ENCODE measurements at places on chromosomes 2 and 18. TPM values are rescaled to one million over a fixed set of nuclear protein-coding genes. Genes with fewer than 3 reads are reported as not detected.

GRCh38 chr2:7694076-7694985, 777.1 kb downstream of the RNF144A start:
- no peak for DNase-seq
- no peak overlapping the region for H3K27ac ChIP-seq
- H3K4me3 ChIP-seq: no peak overlapping the region
- H3K4me1 ChIP-seq: no peaks in the 10 kb centered on the region

GRCh38 chr2:221731432-221732145, 159.5 kb upstream of the EPHA4 start:
- H3K4me3 ChIP-seq: no peak overlapping the region
- no peaks in the 10 kb centered on the region for H3K36me3 ChIP-seq
- H3K27me3 ChIP-seq: no peaks in the 10 kb centered on the region
- no peak overlapping the region for H3K27ac ChIP-seq

DNA sequence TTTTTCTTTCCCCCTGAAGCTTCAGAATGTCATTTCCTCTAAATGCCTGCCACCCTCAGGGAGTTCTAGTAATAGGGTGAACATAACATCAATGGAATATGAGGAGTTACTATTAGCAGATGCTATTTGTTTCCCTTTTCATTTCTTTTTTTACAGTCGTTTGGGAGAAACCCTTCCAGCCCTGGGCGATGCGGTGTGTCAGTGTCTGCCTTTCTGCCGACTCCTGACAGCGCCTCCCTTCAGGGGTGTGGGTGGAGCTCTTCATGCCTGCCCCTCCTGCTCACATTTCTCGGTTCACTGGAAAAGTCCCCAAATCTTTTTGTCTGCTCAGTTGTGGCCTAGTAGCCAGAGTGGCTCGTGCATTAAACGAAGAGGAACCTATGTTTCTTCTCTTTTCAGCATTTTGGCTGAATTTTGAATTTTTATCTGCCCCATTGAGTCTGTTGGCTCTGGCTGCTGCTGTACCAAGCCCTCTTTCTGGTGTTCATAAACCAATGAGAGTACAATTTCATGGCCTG, 72.3 kb downstream of the FMNL2 start:
- peaks cover 4% of the 10 kb centered on the region for H3K4me1 ChIP-seq
- peak overlapping the region; percentile 63 for H3K27ac ChIP-seq
- no peak for DNase-seq
- H3K4me3 ChIP-seq: no peak overlapping the region
- H3K36me3 ChIP-seq: no peaks in the 10 kb centered on the region

- no peaks in the 10 kb centered on the region for H3K4me1 ChIP-seq
- DNase-seq: no peak
- no peak overlapping the region for H3K4me3 ChIP-seq
- H3K27me3 ChIP-seq: no peaks in the 10 kb centered on the region
- no peak overlapping the region for H3K27ac ChIP-seq
Measured at GRCh38 chr18:79847606-79848293, 50.0 kb downstream of the KCNG2 start.

GRCh38 chr2:109195193-109196045, 66.4 kb downstream of the SH3RF3 start:
- no peaks in the 10 kb centered on the region for H3K27me3 ChIP-seq
- no peak overlapping the region for H3K27ac ChIP-seq
- DNase-seq: no peak
- no peak overlapping the region for H3K4me3 ChIP-seq

DNA sequence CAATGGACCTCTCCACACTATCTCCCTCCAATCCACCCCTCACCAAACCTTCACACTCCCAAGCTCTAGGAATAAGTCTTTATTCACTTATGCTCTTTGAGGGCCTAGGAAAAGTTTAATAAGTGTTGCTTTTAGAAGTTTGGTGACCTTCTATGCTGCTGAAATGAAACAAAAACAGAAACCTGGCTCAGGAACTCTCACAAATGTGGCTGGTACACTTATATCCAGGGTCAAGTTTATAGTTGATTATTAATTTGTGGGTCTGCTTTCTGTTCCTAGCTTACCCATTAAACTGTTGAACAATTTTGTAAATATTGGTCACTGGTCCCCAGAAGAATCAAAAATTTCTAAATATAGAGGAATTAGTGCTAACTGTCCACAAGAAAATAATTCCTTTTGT, 14.2 kb upstream of the ANKRD44 start:
- H3K4me1 ChIP-seq: peaks cover 22% of the 10 kb centered on the region
- no peak overlapping the region for H3K27ac ChIP-seq
- H3K4me3 ChIP-seq: no peak overlapping the region
- no peak for DNase-seq

DNA sequence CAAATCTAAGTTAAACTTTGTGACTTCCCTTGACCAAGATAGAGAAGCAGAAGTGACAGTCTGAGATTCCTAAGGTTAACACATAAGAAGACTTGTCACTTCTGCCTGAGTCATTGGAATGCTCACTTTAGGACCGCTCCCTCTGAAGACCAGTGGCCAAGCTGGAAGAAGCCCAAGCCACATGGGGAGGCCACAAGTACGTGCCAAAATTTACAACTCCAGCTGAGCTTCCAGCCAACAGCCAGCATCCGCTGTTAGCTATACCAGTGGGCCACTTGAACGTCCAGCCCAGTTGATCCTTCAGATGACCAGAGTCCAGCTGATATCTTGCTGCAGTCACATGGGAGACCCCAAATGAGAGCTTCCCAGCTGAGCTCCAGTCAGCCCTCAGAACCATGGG, 18.1 kb upstream of the ANTXR1 start:
- H3K27ac ChIP-seq: no peak overlapping the region
- peaks cover 2% of the 10 kb centered on the region for H3K27me3 ChIP-seq
- no peak overlapping the region for H3K4me3 ChIP-seq
- DNase-seq: no peak
- H3K36me3 ChIP-seq: no peaks in the 10 kb centered on the region

DNA sequence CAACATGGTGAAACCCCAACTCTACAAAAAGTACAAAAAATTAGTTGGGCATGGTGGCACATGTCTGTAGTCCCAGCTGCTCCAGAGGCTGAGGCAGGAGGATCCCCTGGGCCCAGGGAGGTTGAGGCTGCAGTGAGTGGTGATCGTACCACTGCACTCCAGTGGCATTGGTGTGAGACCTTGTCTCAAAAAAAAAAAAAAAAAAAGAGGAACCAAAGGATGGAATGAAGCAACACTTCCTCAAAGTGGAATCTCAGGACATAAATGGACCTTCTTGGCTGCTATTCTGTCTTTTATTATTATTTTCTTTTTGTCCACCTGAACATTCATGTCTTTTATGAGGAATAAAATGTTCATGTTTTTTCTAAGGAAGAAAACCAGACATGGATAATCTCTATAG, 13.7 kb downstream of the GEMIN6 start:
- DNase-seq: no peak
- H3K4me3 ChIP-seq: no peak overlapping the region
- no peak overlapping the region for H3K27ac ChIP-seq
- H3K36me3 ChIP-seq: no peaks in the 10 kb centered on the region
- H3K27me3 ChIP-seq: no peaks in the 10 kb centered on the region
- no peaks in the 10 kb centered on the region for H3K4me1 ChIP-seq

- H3K4me3 ChIP-seq: no peak overlapping the region
- H3K27ac ChIP-seq: no peak overlapping the region
- no peak for DNase-seq
Measured at GRCh38 chr18:58302811-58303210, 258.8 kb downstream of the NEDD4L start.

DNA sequence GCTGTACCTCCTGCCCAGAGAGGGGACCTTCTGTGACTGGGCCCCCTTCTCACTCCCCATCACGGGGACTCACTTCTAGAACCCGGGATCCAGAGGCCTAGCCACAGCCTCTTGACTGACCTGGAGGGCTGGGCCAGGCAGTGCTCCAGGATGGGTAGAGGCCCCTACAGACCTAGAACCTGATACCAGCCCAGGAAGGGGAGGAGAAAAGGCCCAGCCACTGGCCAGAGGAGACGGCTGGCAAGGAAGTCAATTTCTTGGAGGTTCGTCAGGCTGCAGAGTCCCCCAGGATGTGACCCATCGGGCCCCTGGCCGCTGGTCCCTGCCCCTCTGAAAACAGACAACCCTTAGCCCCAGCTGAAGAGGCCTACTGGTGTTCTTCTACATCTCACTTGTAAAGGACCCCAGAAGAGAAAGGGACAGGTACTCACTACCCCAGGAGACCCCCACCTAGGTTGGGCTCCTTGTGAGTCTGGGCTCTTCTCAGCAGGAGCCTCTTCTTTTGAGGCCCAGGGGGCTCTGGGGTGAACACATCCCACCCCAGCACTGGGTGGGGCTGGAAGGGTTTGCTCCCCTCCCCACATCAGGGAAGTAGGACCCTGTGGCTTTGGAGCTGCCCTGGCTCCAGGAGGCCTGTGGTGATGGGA, 86.0 kb downstream of the STPG4 start:
- no peak for DNase-seq
- H3K4me3 ChIP-seq: no peak overlapping the region
- H3K27ac ChIP-seq: peak overlapping the region; percentile 12
- H3K36me3 ChIP-seq: peaks cover 95% of the 10 kb centered on the region
- H3K4me1 ChIP-seq: peaks cover 7% of the 10 kb centered on the region

- no peak overlapping the region for H3K4me3 ChIP-seq
- H3K27ac ChIP-seq: no peak overlapping the region
- H3K4me1 ChIP-seq: no peaks in the 10 kb centered on the region
- DNase-seq: no peak
- no peaks in the 10 kb centered on the region for H3K27me3 ChIP-seq
- H3K36me3 ChIP-seq: no peaks in the 10 kb centered on the region
Measured at GRCh38 chr18:48533340-48534070, 5.3 kb upstream of the CTIF start.

- no peak overlapping the region for H3K27ac ChIP-seq
- no peak overlapping the region for H3K4me3 ChIP-seq
- DNase-seq: no peak
- no peaks in the 10 kb centered on the region for H3K36me3 ChIP-seq
Measured at GRCh38 chr2:173851141-173851641, 114.0 kb downstream of the SP3 start.

DNA sequence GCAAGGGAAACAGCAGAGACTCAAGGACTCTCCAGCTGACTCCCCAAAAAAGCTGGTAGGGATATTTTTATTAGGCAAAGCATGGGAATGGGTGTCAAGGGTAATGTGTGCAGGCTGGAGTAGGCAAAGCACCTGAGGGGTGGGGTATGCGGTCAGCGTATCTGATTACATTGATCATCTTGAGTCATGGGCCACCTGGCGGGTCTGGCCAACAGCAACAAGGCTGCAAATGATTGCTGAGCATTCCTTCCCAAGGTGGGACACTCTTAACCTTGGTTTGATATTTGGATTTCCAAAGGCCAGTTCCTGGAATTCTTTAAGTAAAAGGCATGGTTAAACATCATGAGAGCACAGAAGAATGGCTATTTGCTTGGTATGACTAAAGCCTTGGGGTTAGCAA, 32.6 kb upstream of the CCBE1 start:
- H3K4me3 ChIP-seq: no peak overlapping the region
- H3K27ac ChIP-seq: no peak overlapping the region
- H3K27me3 ChIP-seq: no peaks in the 10 kb centered on the region
- H3K36me3 ChIP-seq: no peaks in the 10 kb centered on the region

- no peak for DNase-seq
- no peaks in the 10 kb centered on the region for H3K27me3 ChIP-seq
- no peak overlapping the region for H3K27ac ChIP-seq
- H3K36me3 ChIP-seq: no peaks in the 10 kb centered on the region
- no peak overlapping the region for H3K4me3 ChIP-seq
- no peaks in the 10 kb centered on the region for H3K4me1 ChIP-seq
Measured at GRCh38 chr2:149075105-149075504, 36.6 kb downstream of the LYPD6B start.

- H3K27me3 ChIP-seq: no peaks in the 10 kb centered on the region
- H3K27ac ChIP-seq: no peak overlapping the region
- no peaks in the 10 kb centered on the region for H3K4me1 ChIP-seq
- DNase-seq: no peak
- H3K4me3 ChIP-seq: no peak overlapping the region
Measured at GRCh38 chr2:85017411-85018048, 46.6 kb downstream of the KCMF1 start.

GRCh38 chr2:126399001-126399400, 257.0 kb upstream of the GYPC start:
- no peak overlapping the region for H3K4me3 ChIP-seq
- DNase-seq: no peak
- no peak overlapping the region for H3K27ac ChIP-seq
- H3K36me3 ChIP-seq: no peaks in the 10 kb centered on the region
- H3K27me3 ChIP-seq: no peaks in the 10 kb centered on the region

- H3K27me3 ChIP-seq: no peaks in the 10 kb centered on the region
- no peaks in the 10 kb centered on the region for H3K36me3 ChIP-seq
- peaks cover 6% of the 10 kb centered on the region for H3K4me1 ChIP-seq
- no peak overlapping the region for H3K27ac ChIP-seq
- no peak for DNase-seq
- H3K4me3 ChIP-seq: no peak overlapping the region
Measured at GRCh38 chr2:20168727-20169696, 55.9 kb downstream of the SDC1 start.

- no peak for DNase-seq
- no peak overlapping the region for H3K27ac ChIP-seq
- no peaks in the 10 kb centered on the region for H3K27me3 ChIP-seq
- H3K4me3 ChIP-seq: no peak overlapping the region
Measured at GRCh38 chr2:43051338-43051737, 175.1 kb downstream of the ZFP36L2 start.

GRCh38 chr18:62388855-62389760, 64.0 kb downstream of the TNFRSF11A start:
- no peaks in the 10 kb centered on the region for H3K4me1 ChIP-seq
- H3K27me3 ChIP-seq: no peaks in the 10 kb centered on the region
- H3K27ac ChIP-seq: no peak overlapping the region
- no peak overlapping the region for H3K4me3 ChIP-seq

DNA sequence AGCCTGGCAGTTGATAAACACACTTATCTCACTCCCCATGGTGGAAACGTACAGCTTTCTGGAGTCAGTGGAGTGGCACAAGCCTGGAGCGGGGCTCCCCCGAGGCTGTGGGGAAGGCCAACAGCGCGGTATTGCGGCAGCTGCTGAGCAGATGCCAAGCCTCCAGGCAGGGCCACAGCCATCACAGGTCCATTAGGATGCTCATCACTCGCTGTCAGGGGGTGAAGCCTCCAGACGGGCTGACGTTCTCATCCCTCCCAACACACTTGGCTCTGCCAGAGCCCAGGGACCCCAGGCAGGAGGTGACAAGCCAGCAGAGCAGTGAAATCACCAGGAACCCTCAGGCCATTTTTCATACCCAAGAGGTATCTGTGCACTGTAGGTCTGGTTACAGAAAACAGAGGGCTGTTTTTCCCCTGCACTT, 529.2 kb upstream of the KLHL29 start:
- H3K4me3 ChIP-seq: no peak overlapping the region
- H3K27me3 ChIP-seq: no peaks in the 10 kb centered on the region
- DNase-seq: no peak
- H3K36me3 ChIP-seq: no peaks in the 10 kb centered on the region
- no peaks in the 10 kb centered on the region for H3K4me1 ChIP-seq

TRPM8 gene
- total RNA-seq: 0.19 TPM

ARL4C gene
- total RNA-seq: 46.7 TPM

NOSTRIN gene
- total RNA-seq: 2.8 TPM

DSC2 gene
- 11.1 TPM for total RNA-seq

HEATR5B gene
- 14.0 TPM for total RNA-seq

NEDD4L gene
- 6.5 TPM for total RNA-seq

ELOA2 gene
- total RNA-seq: not detected

LTBP1 gene
- 17.7 TPM for total RNA-seq

GREB1L gene
- total RNA-seq: 0.09 TPM

NEB gene
- total RNA-seq: 3.9 TPM

ME2 gene
- 65.9 TPM for total RNA-seq

Data from thymus (tissue), 14 donors.